ENCODE measurements at places on chromosomes 3 and 15.
A peak's percentile ranks its signal among the peaks of the same experiment; 100 is the strongest.

DNA sequence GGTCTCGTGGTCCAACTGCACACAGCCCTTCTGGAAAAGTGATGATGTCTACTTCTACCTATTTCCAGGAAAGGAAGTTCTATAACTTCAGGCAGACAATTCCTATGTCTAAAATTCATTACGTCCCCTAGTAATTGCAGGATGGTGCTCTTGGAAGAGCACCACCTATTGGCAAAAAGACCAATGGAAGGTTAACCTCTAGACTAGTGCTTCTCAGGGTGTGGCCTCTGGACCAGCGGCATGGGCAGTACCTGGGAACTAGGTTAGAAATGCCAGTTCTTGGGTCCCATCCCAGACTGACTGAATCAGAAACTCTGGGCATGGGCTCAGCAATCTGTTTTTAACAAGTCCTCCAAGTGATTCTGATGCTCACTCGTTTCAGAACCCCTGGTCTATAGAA, 258.3 kb upstream of the ICE2 start:
- H3K4me3 ChIP-seq: no peak overlapping the region
- peak overlapping the region; percentile 94 for H3K27ac ChIP-seq
- no peaks in the 10 kb centered on the region for H3K27me3 ChIP-seq
- DNase-seq: no peak
- H3K36me3 ChIP-seq: peaks cover 5% of the 10 kb centered on the region

DNA sequence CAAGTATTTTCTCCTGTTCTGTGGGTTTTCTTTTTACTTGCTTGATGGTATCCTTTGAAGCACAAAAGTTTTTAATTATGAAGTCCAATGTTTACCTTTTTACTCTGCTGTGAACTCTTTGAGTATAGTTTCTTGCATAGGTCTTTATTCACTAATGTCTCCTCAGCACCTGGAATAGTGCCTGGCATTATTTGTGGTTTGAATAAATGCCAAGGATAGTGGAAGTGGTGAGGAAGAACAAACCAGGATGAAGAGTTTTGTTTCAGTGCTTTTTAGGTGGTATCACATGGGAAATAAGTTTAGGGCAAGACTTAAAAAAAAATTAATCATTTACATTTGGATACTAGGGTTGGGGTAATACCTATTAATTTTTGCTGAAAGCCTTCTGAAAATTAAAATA, 25.7 kb downstream of the GPD1L start:
- DNase-seq: no peak
- peaks cover 16% of the 10 kb centered on the region for H3K4me1 ChIP-seq
- H3K4me3 ChIP-seq: no peak overlapping the region

DNA sequence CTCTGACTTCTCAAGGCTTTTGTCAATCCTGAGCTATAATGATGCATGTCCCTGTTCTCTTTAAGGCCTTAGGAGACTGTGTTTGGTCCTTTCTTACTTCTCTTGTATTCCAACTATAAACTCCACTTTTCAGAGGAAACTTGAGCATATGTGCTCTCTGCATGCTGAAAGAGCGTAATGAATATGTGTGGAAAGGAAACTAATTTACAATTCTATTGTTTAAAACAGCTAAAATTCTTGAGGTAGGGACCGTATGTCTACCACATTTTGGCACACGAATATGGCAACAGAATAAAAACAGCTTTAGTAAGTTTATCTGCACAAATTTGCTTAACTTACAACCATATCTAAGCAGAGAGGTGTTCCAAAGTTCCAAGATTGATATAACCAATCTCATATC, 242.0 kb upstream of the DCBLD2 start:
- no peak overlapping the region for H3K27ac ChIP-seq
- H3K27me3 ChIP-seq: no peaks in the 10 kb centered on the region
- no peak overlapping the region for H3K4me3 ChIP-seq
- no peak for DNase-seq
- H3K4me1 ChIP-seq: no peaks in the 10 kb centered on the region

- H3K4me3 ChIP-seq: no peak overlapping the region
- no peak for DNase-seq
- no peaks in the 10 kb centered on the region for H3K36me3 ChIP-seq
- peaks cover 16% of the 10 kb centered on the region for H3K4me1 ChIP-seq
- H3K27me3 ChIP-seq: no peaks in the 10 kb centered on the region
Measured at GRCh38 chr3:13401149-13401548, 19.0 kb downstream of the NUP210 start.

- DNase-seq: no peak
- peaks cover 68% of the 10 kb centered on the region for H3K4me1 ChIP-seq
- H3K27ac ChIP-seq: peak overlapping the region; percentile 77
- H3K36me3 ChIP-seq: peaks cover 3% of the 10 kb centered on the region
Measured at GRCh38 chr3:150609988-150610387, 6.9 kb downstream of the SELENOT start.

All from T-helper 17 cell (primary cell).